Activated CD4-positive, alpha-beta T cell treated with anti-CD3 and anti-CD28 coated beads for 48 hours (primary cell): ENCODE measurements at places on chromosomes 3 and 15.

DNA sequence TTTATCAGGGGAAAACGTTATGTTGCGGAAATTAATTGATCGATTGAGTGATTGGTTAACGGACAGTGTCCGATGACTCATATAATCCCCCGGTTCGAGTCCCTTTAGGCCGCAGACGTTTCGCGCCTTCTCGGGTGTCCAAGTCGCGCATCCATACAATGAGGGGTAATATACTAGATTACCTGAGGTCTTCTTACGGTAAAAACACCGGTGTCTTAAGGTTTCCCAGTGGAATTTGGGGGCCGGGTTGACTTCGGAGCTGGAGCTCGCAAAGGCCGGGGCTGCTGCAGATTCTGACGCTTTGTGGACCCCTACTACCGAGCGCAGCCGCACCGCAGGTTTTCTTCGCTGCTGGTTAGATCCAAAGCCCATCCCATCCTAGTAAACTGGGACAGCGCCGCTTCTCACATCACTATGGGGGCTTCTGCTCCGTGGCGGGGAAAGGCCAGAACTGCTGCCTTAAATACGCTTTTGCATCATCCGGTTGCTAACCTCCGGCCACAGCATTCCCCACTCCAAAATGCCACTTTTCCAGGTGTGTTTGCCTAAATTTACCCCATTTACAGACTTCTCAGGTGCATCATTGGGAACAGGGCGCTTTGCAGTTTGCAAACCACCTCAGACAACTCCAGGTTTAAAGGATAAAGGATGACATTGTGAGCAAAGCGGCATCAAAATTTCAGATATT, 858 bp upstream of the SACM1L start:
- DNase-seq: peak; percentile 38

DNA sequence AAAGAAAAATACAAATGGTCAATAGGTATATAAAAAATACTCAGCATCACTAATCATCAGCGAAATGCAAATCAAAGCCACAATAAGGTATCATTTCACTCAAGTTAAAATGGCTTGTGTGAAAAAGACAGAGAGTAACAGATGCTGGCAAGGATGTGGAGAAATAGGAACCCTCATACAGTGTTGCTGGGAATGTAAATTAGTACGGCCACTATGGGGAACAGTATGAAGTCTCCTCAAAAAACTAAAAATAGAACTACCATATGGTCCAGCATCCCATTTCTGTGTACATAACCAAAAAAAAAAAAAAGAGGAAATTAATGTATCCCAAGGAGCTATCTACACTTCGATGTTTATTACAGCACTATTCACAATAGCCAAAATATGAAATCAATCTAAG, 98.1 kb upstream of the TGFBR2 start:
- no peak for DNase-seq

- no peak for DNase-seq
Measured at GRCh38 chr3:98603580-98603979, 10.2 kb upstream of the CPOX start.

DNA sequence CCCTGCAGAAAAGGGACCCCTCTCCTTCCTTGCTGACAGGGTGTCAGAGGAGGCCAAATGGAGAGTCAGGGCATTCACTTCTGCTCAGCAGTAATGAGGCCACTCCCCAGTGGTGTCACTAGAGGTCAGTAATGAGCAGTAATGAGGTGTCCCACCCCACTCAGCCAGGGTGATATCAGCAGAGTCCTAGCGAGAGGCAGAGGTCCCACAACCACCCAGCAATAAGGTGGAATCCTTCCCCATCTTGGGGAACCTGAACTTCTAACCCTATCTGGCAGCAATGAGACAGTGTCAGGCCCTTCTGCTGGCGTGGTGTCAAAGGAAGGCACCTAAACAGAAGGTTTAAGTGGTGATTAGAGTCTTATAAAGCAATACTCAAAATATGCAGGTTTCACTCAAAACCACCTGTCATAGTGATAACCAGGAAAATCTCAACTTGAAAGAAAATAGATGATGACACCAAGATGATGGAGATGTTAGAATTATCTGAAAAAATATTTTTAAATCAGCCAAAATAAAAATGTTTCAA, 12.9 kb downstream of the OCA2 start:
- DNase-seq: peak; percentile 70

DNA sequence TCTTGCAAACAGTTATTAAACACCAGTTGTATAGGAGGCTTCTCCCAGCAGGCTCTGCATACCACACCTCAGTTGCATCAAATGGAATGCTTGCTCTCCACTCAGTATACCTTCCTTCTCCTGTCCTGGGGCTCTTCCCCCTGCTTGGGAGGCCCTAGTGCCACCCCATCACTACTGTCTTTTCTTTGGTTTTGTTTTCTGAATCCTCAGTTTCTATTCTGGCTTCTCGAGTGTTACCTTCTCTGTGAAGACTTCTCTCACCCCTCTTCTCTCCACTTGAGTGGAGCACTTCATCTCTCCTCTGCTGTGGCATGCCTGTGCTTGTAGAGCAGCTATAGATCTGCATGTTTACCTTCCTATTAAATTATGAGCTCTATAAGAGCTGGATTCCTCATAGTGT, 75.7 kb upstream of the TPRG1 start:
- DNase-seq: no peak

GRCh38 chr3:196741249-196741889, 1.7 kb downstream of the PAK2 start:
- DNase-seq: no peak

- no peak for DNase-seq
Measured at GRCh38 chr15:89490814-89491315, 5.5 kb downstream of the RHCG start.

- no peak for DNase-seq
Measured at GRCh38 chr3:29140666-29141065, 140.2 kb upstream of the RBMS3 start.

GRCh38 chr3:137035631-137036030, 77.8 kb downstream of the IL20RB start:
- peak; percentile 29 for DNase-seq

DNA sequence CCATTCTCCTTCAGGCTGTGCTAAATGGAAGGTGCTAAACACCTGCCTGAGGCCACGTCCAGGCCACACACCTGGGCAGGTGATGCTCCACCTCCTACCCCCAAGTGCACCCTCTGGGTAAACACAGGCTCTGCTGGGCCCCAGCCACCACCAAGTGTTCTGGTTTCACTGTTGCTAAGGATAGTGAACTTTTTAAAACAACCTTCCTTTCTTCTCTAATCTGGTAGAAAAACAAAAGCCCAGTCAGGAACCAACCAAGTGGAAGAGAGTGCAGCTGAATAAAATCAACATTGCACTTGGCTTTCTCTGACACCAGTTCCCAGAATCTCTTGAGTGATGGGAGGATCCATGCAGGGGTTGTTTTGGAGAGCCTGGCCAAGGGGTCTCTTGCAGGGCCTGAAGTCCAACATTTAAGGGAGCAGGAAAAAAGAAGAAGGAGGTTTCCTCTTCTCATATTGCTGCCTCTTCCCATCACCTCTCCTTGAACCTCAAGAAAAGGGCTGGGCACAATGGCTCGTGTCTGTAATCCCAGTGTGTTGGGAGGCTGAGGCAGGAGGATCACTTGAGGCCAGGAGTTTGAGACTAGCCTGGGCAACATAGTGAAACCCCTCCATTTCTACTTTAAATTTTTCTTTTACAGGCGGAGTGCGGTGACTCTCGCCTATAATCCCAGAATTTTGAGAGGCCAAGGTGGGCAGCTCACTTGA, 26.2 kb upstream of the ATP13A3 start:
- no peak for DNase-seq

GRCh38 chr3:6132684-6133432, 728.1 kb upstream of the GRM7 start:
- DNase-seq: no peak

- DNase-seq: no peak
Measured at GRCh38 chr3:10440684-10441083, 64.7 kb downstream of the ATP2B2 start.

DNA sequence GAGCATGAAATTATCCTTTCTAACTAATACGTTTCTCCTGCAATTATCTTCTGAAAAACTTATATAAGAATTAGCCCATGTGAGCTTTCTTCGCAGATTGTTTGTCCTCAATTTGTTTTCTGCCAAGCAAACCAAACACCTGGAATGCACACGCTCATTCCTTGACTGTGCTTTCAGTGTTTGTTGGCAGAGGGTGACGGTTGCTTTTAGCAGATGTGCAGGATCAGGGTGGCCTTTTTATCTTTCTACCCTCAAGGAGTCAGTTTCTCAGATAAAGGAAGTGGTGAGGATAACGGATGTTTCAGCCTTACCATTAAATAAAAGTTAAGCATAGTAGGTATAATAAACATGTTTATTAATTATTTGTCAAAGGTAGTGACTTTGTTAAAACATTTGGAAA, 15.2 kb downstream of the ARPP21 start:
- DNase-seq: no peak

DNA sequence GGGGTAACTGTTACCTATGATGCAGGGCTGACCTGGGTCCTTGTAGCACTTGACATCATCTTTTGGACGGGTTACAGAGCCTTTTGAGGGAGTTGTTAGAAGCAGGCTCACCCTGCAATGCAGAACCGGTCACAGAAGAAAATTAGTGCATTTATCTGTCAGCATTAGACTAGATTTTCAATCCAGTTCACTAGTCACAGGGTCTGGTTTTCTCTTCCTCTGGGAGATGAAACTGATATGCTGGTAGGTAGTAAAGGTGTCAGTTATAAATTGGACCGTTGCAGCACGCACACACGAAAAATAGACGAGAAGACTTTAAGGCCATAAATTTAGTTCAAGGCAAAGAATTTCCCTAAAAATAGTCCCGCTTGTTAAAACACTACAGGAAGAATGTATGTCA, 532.3 kb upstream of the ATP11B start:
- no peak for DNase-seq

DNA sequence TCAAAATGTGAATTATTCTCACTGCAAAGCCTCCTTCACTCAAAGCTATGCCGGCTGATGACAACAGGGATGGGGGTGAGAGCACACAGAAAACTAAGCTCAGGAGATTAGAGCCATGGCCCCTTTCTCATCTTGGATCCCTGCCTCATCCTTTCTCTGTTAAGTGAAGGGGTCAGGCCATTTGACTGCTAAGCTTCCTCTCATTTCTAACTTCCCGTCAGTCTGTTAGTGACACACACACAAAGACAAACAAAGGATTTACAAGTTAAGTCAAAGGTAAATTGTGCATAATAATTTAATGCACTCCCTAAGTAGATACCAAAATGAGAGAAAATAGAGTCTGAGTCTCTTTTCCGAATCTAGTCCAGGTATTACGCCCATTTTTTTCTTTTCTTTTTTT, 1.2 kb downstream of the SS18L2 start:
- DNase-seq: no peak

DNA sequence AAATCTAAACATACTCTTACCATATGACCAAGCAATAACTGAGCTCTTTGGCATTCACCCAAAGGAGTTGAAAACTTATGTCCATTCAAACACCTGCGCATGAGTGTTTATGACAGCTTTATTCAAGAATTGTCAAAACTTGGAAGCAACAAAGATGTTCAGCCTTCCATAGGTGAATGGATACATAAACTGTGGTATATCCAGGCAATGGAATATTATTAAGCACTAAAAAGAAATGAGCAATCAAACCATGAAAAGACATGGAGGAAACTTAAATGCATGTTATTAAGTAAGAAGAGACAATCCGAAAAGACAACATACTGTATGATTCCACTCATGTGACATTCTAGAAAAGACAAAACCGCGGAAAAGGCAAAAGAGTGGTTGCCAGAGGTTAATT, 312.0 kb upstream of the TMC3 start:
- no peak for DNase-seq

GRCh38 chr3:99684644-99685043, 46.2 kb downstream of the COL8A1 start:
- DNase-seq: no peak

DNA sequence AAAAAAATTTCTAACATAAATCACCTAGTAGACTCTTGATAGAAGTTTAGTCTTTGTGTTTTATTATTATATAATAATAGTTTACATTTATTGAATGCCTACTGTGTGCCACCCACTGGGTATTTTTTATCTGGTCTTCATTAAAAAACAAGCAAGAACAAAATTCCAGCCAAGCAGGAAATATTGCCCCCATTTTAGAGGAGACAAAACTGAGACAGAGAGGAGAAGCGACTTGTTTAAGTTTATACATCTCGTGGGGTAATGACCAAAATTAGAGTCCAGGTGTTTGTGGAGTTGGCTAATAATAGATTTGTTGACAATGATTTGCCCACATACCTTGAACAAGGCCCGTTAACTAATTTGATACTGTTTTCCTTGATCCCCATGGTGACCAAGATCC, 33.1 kb upstream of the FBXL22 start:
- DNase-seq: no peak

DNA sequence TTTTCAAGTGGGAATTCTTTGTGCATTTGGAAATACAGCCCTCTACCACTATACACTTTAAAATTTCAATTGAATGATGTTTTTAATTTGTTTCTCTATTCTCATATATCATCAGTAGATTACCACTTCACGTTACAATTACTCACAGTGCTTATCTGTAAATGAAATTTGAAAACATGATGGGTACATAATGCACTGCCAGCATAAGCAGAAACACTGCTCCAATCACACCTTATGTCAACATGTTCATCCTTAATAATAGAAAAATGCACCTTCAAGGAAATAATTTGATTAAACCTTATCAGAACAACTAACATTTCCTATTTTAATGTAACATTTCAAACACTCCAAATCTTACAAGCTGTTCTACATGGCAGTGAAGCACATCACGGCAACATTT, 718.4 kb downstream of the GBE1 start:
- no peak for DNase-seq

GRCh38 chr3:12316253-12316652, 27.4 kb downstream of the PPARG start:
- DNase-seq: no peak

- peak; percentile 66 for DNase-seq
Measured at GRCh38 chr3:187986514-187986934, 167.4 kb upstream of the LPP start.

DNA sequence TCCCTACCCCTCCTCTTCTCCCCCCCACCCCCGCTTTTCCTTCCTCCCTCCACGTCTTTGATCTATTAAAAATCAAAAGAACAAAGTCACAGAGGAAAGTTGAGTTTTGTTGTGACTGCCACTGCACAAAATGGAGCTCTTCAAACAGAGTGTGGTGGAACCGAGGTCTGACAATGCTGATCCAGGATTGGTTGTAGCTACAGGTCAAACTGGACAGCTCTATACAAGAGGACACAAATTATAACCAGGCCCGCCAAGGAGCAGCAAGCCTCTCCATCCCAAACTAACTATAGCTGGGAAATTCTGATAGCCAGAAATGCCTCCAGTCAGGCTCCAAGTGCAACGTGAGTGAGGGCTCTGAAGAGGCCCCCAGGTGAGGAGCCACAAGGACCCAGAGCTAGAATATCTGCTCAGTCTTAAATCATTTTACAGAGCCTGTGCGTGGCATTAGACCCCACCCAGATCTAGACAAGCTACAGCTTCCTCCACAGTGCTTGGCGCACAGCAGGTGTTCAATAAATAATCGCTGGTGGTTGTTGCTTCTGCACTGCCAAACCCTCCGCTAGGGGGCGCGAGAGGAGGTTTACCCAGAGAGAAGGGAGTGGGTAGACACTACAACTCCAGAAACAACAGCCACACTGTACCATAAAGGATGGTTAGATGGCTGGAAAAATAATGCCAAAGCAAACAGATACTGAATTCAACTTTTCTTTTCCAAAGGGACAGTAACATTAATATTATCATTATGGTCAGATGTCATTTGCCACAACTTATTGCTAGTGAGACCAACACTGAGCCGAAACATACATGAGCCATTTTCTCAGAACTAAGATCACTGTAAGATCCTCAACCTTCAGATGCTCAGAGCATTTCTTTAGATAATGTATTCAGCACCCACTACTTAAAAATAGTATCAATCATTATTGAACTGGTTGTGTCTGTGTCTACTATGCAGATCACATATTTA, 44.6 kb downstream of the ZIC4 start:
- DNase-seq: peak; percentile 73
